Upper lobe of right lung (tissue), 1 donor: ENCODE measurements at places on chromosomes 16 and 17.

DNA sequence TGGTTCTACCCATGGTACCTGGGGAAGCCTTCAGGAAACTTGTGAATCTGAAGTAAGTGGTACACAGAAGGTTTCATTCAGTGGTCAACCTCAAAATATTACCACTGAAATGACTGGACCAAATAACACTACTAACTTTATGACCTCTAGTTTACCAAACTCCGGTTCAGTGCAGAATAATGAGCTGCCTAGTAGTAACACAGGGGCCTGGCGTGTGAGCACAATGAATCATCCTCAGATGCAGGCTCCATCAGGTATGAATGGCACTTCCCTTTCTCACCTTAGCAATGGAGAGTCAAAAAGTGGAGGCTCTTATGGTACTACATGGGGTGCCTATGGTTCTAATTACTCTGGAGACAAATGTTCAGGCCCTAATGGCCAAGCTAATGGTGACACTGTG, 55.9 kb upstream of the SLC5A11 start:
- H3K36me3 ChIP-seq: peaks cover 90% of the 10 kb centered on the region
- no peak for DNase-seq
- no peak overlapping the region for H3K27ac ChIP-seq
- no peaks in the 10 kb centered on the region for H3K4me1 ChIP-seq

DNA sequence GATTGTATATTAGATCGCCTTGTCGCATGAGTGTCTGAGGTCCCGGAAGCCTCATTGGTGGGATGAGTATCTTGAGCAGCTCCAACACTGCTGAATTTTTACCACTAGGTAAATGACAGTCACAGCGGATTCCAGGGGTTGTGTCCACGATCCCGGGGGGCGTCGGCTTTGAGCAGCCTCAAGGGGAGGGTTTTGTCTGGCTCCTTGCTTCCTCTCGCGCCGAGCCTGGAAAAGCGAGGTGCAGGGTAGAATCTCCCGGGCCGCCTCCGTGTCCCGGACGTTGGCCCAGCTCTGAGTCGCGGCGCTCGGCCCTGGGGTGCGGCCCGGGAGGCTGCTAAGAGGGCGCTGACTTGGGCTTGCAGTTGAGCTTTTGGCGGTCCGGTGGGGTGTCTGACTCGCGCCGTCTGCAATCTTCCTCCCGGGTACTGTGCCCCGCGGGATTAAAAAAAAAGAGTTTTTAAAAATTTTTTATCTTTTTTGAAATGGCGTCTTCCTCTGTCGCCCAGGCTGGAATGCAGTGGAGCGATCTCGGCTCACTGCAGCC, 4.5 kb downstream of the OR1F1 start:
- H3K27me3 ChIP-seq: peaks cover 93% of the 10 kb centered on the region
- peaks cover 14% of the 10 kb centered on the region for H3K4me1 ChIP-seq
- H3K36me3 ChIP-seq: no peaks in the 10 kb centered on the region
- H3K4me3 ChIP-seq: no peak overlapping the region

GRCh38 chr17:81101614-81102306, 63.5 kb upstream of the PVALEF start:
- no peak overlapping the region for H3K4me3 ChIP-seq
- DNase-seq: peak; percentile 91
- peaks cover 39% of the 10 kb centered on the region for H3K36me3 ChIP-seq
- H3K27ac ChIP-seq: no peak overlapping the region
- H3K4me1 ChIP-seq: peaks cover 12% of the 10 kb centered on the region

DNA sequence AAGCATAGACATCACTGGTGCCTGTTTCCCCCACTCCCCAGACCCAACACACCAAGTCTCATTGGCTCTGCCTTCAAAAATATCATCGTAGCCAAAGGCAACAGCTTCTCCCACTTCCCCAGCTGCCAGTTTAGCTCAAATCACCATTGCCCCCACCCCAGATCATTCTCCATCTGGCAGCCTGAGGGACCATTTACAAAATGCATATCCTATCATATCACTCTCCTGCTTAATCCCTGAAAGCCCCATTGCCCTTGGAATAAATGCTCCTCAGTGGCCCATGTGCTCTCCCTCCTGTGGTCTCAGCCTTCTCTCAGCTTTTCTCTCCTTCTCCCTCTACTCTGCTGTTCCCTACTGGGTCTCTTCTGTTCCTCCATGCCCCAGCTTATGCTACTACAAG, 68.3 kb downstream of the CACNG3 start:
- no peaks in the 10 kb centered on the region for H3K4me1 ChIP-seq
- H3K27me3 ChIP-seq: peaks cover 19% of the 10 kb centered on the region
- DNase-seq: no peak
- no peak overlapping the region for H3K4me3 ChIP-seq

GRCh38 chr16:67968400-67969253, at the start of gene SLC12A4:
Gene SLC12A4 (minus strand): TSS chr16:67968637. CDS start chr16:67968553, 84 bp downstream.
- DNase-seq: peak; percentile 92
- H3K27me3 ChIP-seq: no peaks in the 10 kb centered on the region
- peak within 1 kb of the TSS; percentile 96 for H3K27ac ChIP-seq
- H3K4me1 ChIP-seq: peaks cover 39% of the 10 kb centered on the region
- peak within 1 kb of the TSS; percentile 95 for H3K4me3 ChIP-seq
- peaks cover 4% of the 10 kb centered on the region for H3K36me3 ChIP-seq

- no peaks in the 10 kb centered on the region for H3K36me3 ChIP-seq
- H3K4me3 ChIP-seq: no peak overlapping the region
- no peak overlapping the region for H3K27ac ChIP-seq
- no peak for DNase-seq
- no peaks in the 10 kb centered on the region for H3K4me1 ChIP-seq
Measured at GRCh38 chr16:49972961-49973360, 52.1 kb upstream of the CNEP1R1 start.

DNA sequence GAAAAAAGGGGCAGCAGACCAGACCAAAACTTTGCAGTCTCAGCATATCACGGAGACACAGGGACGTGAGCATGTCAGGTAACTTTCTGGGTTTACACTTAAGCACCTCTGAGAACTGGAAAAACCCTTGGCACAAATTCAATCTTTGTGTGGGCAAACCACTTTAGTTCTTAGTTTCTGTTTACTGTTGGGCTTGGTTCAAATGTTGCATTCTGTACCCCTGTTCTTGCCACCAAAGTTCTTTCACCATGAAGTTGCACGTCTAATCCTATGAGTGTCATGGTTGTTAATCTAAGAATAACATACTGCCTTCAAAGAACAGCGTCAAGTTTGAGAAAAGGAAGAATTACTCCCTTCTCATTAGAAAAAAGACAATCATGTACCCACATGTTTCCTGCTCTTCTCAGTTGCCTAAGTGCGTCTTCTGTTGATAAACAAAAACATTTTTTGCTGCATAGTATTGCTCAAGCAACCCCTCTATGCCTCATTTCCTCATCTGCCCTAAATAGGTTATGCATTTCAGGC, 11.6 kb downstream of the KRT33A start:
- H3K4me1 ChIP-seq: peaks cover 20% of the 10 kb centered on the region
- DNase-seq: no peak
- H3K27ac ChIP-seq: peak overlapping the region; percentile 45
- H3K36me3 ChIP-seq: no peaks in the 10 kb centered on the region
- no peak overlapping the region for H3K4me3 ChIP-seq
- H3K27me3 ChIP-seq: no peaks in the 10 kb centered on the region

DNA sequence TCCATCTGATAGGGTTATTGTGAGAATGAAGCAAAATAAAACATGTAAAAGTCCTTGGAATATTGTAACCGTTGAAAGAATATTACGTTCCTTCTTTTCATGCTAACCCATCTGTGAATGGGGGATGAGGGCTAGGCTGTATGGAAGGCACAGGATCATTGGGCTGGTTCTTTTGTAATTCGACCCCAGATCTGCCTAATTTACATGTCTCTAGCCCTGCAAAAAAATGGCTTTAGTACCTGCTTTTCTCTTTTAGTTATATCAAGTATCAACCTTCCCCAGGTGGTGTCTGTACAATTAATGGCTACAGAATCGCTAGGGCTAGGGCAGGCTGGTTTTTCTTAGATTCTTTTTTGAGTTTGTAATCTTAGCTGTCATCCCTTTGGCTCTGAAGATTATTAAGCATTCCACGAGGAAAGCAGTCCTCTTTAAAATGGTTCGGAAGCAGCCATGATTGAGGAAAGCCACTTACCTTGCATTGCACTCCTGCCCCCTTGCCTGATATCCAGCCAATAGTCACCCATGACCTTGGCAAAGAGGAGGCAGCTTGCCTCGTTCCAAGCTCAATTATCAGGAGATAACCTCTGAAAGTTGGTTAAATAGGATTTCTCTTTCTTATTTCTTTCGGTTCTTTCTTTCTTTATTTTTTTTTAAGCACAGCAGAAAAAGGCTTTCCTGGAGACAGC, 153.9 kb upstream of the ZKSCAN2 start:
- H3K4me3 ChIP-seq: no peak overlapping the region
- no peak overlapping the region for H3K27ac ChIP-seq
- no peaks in the 10 kb centered on the region for H3K4me1 ChIP-seq
- H3K36me3 ChIP-seq: no peaks in the 10 kb centered on the region

DNA sequence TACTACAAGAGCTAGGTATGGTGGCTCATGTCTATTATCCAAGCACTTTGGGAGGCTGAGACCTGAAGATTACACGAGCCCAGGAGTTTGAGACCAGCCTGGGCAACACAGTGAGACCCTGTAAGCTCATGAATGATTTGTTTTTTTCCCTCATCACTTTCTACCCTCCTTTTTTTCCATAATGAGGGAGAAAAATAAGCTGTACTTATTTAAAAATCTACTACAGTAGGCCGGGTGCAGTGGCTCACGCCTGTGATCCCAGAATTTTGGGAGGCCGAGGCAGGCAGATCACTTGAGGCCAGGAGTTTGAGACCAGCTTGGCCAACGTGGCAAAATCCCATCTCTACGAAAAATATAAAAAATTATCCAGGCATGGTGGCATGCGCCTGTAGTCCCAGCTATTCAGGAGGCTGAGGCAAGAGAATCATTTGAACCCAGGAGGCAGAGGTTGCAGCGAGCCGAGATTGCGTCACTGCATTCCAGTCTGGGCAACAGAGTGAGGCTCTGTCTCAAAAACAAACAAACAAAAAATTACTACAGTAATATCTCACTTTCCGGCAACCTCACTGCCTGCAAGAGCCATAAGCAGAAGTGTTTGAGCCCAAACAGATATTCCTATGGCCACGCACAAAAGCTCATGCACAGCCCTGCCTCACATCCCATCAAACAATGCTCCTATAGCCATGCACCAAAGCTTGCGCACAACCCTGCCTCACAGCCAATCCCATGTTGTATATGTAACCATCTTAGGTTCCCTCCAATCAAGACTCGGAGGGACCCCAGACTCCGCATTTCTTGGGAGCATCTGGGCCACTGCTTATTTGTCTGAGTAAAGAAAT, 37.4 kb downstream of the TK2 start:
- peak overlapping the region; percentile 84 for H3K27ac ChIP-seq
- no peaks in the 10 kb centered on the region for H3K27me3 ChIP-seq
- DNase-seq: no peak
- H3K4me1 ChIP-seq: peaks cover 64% of the 10 kb centered on the region
- H3K36me3 ChIP-seq: no peaks in the 10 kb centered on the region

GRCh38 chr16:57643147-57643874, 14.9 kb downstream of the ADGRG1 start:
- H3K4me1 ChIP-seq: peaks cover 41% of the 10 kb centered on the region
- no peak overlapping the region for H3K4me3 ChIP-seq
- H3K27ac ChIP-seq: peak overlapping the region; percentile 24
- H3K27me3 ChIP-seq: peaks cover under 1% of the 10 kb centered on the region
- peak; percentile 78 for DNase-seq

DNA sequence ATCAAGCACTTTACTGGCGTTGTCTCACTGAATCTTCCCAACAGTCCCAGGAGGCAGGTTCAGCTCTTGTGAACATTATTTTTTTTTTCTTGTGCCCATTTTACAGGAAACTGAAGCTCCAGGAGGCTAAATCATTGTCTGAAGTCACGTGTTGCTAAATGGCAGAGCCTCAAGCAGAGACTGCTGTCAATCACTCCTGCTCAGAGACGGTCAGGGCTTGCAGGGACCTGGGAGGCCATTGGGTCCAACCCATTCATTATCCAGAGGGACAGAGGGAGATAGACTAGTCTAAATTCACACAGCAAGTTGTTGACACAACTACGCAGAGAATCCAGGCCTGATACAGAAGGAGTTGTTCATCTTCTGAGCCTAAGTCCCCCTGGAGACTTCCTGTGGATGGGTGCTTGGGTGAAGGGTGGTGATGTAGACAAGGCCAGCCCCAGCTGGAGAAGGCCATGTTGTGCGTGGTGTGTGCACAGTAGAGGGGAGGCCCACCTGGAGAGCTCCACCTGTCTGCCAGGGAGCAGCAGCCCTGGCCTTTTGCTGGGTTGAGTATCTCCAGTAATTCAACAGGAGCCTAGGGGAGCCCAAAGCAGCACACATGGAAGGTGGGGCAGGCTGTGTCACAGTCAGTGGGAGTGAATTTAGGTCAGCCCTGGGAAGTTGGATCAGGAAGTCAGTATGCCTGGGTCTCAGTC, 24.3 kb upstream of the C1QL1 start:
- H3K27ac ChIP-seq: no peak overlapping the region
- no peaks in the 10 kb centered on the region for H3K36me3 ChIP-seq
- no peaks in the 10 kb centered on the region for H3K4me1 ChIP-seq
- no peak for DNase-seq

GRCh38 chr16:53502331-53503269, at the start of gene AKTIP:
Gene AKTIP (minus strand): TSS chr16:53503209. CDS start chr16:53500259, 2,950 bp downstream.
- H3K36me3 ChIP-seq: peaks cover 22% of the 10 kb centered on the region
- H3K27ac ChIP-seq: peak within 1 kb of the TSS; percentile 94
- peak within 1 kb of the TSS; percentile 91 for H3K4me3 ChIP-seq
- H3K27me3 ChIP-seq: no peaks in the 10 kb centered on the region

GRCh38 chr16:67474551-67475455, 6.2 kb downstream of the ATP6V0D1 start:
- no peaks in the 10 kb centered on the region for H3K27me3 ChIP-seq
- H3K36me3 ChIP-seq: no peaks in the 10 kb centered on the region
- no peak overlapping the region for H3K27ac ChIP-seq
- H3K4me1 ChIP-seq: peaks cover 77% of the 10 kb centered on the region

DNA sequence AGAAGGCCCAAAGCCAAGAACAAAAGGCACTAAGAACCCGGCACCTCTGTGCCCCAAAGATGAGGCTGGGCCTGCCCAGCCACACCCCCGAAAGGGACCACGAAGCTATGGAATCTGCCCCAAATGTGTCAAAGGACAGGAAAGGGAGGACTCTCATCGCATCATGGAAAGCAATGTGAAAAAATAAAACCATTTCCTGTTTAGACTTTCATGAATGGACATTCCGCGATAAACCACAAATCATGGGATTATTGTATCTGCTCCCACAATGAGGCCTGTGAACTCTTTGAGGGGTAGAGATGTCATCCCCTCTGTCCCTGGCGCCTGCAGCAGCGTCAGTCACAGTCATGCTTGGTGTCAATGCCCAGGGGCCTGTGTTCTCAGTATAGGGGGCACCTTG, 135.0 kb downstream of the COPRS start:
- H3K27ac ChIP-seq: no peak overlapping the region
- DNase-seq: no peak
- no peaks in the 10 kb centered on the region for H3K4me1 ChIP-seq
- H3K4me3 ChIP-seq: no peak overlapping the region
- H3K27me3 ChIP-seq: no peaks in the 10 kb centered on the region
- H3K36me3 ChIP-seq: no peaks in the 10 kb centered on the region
